ENCODE measurements at places on chromosomes 13 and 19.
A peak's percentile ranks its signal among the peaks of the same experiment; 100 is the strongest.

GRCh38 chr13:21115231-21115630 is 53.8 kb upstream of the LATS2 start:
- no peak for DNase-seq

- peak; percentile 49 for DNase-seq
These were observed 34.7 kb downstream of the BRD4 start for GRCh38 chr19:15297416-15298224.

- no peak for DNase-seq
These were observed 69.2 kb upstream of the TM9SF2 start for GRCh38 chr13:99431927-99432608.

GRCh38 chr19:30227012-30227621 is 145.1 kb upstream of the ZNF536 start:
- DNase-seq = no peak

GRCh38 chr13:69458013-69458412 is 649.6 kb upstream of the ATXN8OS start:
- no peak for DNase-seq

DNA sequence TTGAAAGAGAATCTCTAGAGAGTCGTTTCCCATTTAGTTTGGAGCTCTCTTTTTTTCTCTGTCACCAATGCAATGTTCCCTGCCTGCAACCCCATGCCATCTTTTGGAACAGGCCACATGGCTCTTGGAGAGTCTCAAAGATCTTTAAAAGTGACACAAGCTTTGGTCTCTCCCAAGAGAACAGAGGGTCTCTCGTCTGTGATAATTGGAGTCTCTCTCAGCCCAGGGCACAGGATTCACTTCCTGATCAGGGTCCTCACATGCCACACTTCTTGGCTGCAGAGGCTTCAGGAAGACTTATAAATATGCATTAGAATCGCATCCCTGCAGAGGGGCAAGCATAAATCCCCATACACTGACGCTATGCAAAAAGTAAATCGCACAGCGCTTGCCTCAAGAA is 240.5 kb downstream of the IRS2 start:
- DNase-seq = no peak

DNA sequence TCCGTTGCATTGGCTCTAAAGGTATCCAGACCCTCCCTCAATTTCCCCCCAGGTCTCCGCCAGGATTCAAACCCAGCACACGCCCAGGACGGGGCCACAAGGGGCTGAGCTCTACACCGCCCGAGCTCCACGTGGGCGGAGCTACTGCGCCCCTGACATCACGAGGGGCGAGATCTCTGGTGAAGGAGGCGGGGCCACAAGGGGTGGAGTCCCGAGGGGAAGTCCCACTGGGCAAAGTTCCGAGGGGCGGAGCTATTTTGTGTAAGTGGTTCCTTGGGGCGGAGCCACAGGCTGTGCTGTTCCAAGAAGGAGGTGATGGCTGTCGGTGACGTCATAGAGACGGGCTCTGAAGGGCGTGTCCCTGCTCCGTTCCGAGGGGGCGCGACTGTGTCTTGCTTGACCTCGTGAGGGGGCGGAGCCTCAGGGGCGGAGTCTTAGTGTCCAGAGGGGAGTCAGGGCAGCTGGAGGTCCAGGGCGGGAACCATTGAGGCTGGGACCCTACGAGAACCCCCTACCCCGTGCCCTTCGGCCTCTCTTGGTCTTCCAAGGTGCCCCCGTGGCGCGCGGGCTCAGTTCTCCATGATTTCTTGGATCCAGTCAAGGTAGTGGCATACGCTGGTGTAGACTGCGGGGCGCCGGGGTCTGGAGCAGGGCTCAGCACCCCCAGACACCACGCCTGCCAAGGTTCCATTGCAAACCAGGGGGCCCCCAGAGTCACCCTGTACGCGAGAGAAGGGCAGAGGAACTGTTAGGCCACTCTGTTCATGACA is 1.3 kb upstream of the KLK8 start:
- peak; percentile 59 for DNase-seq

GRCh38 chr13:114088234-114088633 is 44.2 kb downstream of the RASA3 start:
- DNase-seq = no peak

GRCh38 chr19:48705431-48705830 is 9.7 kb downstream of the FUT2 start:
- DNase-seq = no peak

GRCh38 chr13:33272531-33273124 is 12.9 kb downstream of the STARD13 start:
- DNase-seq = no peak

DNA sequence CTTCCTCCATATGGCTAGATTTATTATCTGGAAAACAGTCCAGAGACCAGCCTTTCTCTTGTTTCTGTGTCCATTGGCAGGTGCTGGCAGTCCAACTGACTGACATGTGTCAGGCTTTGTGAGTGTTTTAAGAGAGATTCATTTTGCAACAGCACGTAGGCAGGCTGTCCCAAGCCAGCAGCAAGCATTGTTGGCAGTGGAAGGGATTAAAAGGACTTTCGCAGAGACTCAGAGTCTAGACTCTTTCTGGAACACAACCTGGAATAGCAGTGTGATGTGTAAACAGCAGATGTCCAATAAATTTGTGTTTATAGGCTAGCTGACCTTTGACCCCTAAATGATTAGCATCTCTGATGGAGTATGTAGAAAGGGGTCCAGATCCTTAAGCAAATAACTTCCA is 222.2 kb upstream of the SERP2 start:
- no peak for DNase-seq

- DNase-seq = no peak
These were observed 12.4 kb upstream of the SPIB start for GRCh38 chr19:50406156-50406820.

DNA sequence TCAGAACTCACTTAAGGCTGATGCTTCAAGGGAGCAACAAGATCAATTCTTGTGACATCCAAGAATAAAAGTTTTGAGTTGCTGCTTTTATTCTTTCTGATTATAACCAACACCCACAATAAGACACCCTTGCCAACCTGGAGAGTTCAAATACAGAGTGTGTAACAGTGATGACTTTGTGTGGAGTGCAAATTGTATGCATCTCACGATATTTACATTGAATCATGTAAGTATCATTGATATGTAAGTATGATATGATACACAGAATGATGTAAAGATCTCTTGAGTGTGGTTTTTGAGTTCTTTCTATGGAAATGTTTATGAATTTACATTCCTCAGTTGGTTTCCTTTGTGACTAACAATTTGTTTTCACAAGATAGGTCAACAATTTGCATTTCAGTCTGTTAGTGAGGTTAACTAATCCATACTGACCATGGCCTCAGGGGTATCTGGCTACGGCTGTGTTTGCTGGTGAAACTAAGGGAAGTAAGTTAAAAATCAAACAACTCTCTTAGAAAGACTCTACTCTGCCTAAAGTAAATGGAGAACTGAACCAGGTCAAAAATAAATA is 12.4 kb downstream of the LHFPL6 start:
- no peak for DNase-seq

DNA sequence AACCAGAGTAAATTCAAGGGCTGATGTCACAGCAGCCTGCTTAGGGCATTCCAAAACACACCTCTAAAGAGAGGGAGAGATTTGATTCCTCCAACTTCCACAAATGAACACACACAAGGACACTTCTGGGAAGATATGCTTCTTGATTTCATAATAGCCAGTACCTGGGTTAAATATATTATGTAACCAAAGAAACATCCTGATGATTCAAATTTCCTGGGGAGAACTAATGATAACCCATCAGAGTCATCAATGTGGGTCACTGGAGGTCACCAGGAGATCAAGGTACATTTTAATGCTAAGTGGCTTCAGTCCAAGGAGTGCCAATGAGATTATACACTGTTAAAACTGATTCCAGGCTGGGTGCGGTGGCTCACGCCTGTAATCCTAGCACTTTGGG is 54.0 kb upstream of the DOCK9 start:
- no peak for DNase-seq

GRCh38 chr13:90867336-90867683 is 480.2 kb upstream of the MIR17HG start:
- DNase-seq = no peak

DNA sequence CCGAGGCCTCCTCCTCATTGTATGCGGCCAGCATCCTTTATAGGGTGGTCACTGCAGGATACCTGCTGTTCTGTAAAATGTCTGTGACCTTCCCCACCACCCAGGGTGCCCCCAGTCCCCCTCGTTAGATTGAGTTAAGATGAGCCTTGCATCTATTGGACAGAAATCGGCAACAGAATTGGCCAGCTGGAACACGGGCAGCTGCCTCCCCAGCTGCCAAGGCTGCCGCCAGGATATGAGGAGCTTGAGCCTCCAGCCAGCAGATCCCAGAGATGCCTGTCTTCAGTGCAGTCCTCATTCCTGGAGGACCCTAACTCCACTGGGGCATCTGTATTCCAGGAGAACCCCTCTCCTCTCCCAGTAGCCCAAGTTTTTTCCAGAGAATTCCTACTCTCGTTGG is 463.0 kb downstream of the TSHZ3 start:
- DNase-seq = no peak

DNA sequence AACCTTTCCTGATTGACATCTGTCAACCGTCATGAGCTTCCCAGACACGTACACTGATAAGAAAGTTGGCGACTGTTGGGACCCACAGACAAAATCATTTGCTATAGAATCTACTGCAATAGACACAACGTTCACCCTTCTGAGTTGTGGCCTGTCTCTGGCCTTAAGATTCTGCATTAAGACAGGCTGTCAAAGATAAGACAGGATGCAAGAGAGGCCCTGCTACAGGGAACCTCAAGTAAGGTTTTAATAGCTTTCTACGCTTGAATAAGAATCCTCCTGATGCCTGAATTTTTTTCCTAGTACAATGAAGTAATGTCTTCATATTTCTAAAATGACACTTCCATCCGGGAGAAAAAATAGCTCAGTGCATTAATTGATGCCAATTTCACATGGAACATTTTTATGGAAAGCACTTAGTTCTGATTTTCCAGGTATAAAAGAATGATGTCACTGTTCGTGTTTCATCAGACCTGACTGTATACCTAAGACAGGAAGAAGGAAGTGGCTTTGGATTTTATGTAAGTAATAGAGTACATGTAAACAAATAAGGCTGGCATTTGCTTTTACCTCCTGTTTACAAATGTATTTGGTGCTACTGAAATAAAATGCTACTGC is 275.2 kb upstream of the GPC6 start:
- no peak for DNase-seq
